ENCODE measurements at places on chromosomes 5 and 9. TPM values are rescaled to one million over a fixed set of nuclear protein-coding genes. Genes with fewer than 3 reads are reported as not detected.

The ACTBL2 gene
- total RNA-seq = not detected

The NUTM2G gene
- not detected for total RNA-seq

The CD14 gene
- 1.4 TPM for total RNA-seq

GRCh38 chr5:36915653-36916052 lies 39.1 kb downstream of the NIPBL start:
- H3K27me3 ChIP-seq = no peaks in the 10 kb centered on the region
- no peaks in the 10 kb centered on the region for H3K4me1 ChIP-seq
- H3K36me3 ChIP-seq = no peaks in the 10 kb centered on the region
- no peak for DNase-seq
- H3K4me3 ChIP-seq = no peak overlapping the region

- no peaks in the 10 kb centered on the region for H3K27me3 ChIP-seq
- no peak overlapping the region for H3K27ac ChIP-seq
- DNase-seq = no peak
- no peak overlapping the region for H3K4me3 ChIP-seq
- no peaks in the 10 kb centered on the region for H3K36me3 ChIP-seq
These were observed 233.8 kb downstream of the CCDC171 start for GRCh38 chr9:15786616-15787015.

GRCh38 chr5:131386779-131387178 lies 122.9 kb downstream of the CDC42SE2 start:
- H3K4me3 ChIP-seq = no peak overlapping the region
- no peak overlapping the region for H3K27ac ChIP-seq
- peaks cover 52% of the 10 kb centered on the region for H3K36me3 ChIP-seq
- peaks cover 17% of the 10 kb centered on the region for H3K4me1 ChIP-seq
- DNase-seq = no peak

DNA sequence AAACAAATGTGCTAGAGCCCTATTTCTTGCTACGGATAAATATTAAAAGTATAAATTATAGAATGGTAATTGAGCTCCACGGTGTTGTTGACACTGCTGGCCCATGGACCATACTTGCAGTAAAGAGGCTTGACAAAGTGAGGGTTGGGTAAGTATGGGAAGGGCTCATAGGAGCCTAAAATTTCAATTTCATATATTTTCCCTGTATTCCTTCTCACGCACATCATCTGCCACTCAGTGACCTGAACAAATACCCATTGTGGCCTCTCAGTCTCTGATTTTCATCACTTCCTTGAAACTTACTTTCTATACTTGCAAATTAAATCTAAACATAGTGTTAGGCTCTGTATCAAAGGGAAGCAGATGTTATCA lies 116.5 kb downstream of the PIK3R1 start:
- no peak overlapping the region for H3K4me3 ChIP-seq
- H3K4me1 ChIP-seq = peaks cover 16% of the 10 kb centered on the region
- no peaks in the 10 kb centered on the region for H3K36me3 ChIP-seq

GRCh38 chr9:137674307-137674975 lies 55.6 kb downstream of the EHMT1 start:
- H3K27ac ChIP-seq = no peak overlapping the region
- H3K4me3 ChIP-seq = no peak overlapping the region
- no peaks in the 10 kb centered on the region for H3K27me3 ChIP-seq
- H3K36me3 ChIP-seq = no peaks in the 10 kb centered on the region
- H3K4me1 ChIP-seq = peaks cover 16% of the 10 kb centered on the region
- no peak for DNase-seq

GRCh38 chr5:104998572-104998971 lies 1436.0 kb upstream of the NUDT12 start:
- no peaks in the 10 kb centered on the region for H3K4me1 ChIP-seq
- DNase-seq = no peak
- no peaks in the 10 kb centered on the region for H3K27me3 ChIP-seq
- no peak overlapping the region for H3K4me3 ChIP-seq
- H3K27ac ChIP-seq = no peak overlapping the region

DNA sequence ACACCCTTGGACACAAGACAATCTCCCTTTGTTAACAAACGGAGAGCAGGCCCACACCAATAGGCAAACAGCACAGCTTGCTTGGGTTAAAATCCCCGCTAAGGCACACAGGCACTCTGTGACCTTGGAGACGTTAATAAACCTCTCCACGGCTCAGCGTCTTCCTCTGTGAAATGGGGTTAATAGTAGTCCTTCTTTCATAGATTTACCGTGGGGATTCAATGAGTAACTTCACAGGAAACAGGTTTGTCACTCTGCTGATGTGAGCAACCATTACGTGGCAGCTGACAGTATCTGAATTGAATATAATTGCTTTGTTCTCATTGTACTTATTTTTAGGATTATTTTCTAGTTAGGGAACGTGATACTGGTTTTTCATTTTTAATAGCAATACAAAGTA lies 65.2 kb upstream of the ADRA1B start:
- no peaks in the 10 kb centered on the region for H3K27me3 ChIP-seq
- DNase-seq = no peak
- no peaks in the 10 kb centered on the region for H3K4me1 ChIP-seq
- no peaks in the 10 kb centered on the region for H3K36me3 ChIP-seq

DNA sequence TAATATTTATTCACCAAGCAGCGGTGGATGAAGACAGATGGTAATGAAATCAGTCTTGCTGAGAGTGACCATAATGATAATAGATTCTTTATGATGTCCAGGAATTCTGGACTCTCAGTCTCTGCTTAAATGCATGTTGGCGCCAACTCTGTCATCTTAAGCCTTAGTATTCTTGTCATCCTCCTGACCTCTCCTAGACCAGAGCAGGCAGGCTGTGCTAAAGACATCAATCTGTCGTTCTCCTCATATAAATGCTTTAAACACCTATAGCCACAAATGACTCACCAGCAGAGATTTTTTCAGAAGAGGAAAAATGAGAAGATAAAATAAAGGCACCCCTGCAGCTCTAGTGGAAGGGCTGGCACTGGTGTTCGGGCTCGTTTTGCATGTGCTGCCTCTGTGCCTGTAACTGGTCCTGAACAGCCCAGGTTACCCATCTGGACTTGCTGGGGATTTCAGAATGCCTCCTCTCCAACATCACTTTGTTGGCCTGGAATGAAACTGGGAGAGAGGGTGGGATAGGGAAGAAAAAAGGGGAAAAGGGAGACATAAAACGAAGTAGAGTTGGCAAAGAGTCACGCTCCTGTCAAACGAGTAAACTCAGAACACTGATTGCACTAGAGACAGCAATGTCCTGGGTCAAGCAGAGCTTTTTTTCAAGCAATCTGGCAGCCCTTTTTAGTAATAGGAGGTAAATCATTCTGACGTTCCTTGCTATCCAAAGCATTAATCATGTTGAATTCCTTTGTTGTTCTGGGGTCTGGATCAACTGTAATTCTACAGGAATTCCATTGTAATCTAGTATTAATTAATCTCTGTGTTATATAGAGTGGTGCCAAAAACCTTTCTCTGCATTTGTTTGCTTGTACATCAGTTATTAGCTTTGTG lies 195.5 kb upstream of the CLINT1 start:
- H3K27me3 ChIP-seq = no peaks in the 10 kb centered on the region
- DNase-seq = no peak
- H3K36me3 ChIP-seq = no peaks in the 10 kb centered on the region
- no peaks in the 10 kb centered on the region for H3K4me1 ChIP-seq
- H3K4me3 ChIP-seq = no peak overlapping the region
- no peak overlapping the region for H3K27ac ChIP-seq

DNA sequence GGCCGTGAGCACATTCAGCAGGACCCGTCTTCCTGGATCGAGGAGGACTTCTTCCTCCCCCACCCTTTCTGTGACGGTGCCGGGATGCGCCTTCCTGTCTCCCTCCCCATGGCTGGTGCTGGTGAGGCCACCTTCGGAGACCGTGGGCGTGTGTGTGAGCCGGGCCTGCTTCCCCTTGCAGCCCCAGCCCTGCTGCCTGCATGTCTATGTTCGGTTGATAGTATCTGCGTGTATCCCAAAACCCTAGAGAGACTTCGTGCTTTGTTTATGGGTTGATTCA lies 12.8 kb downstream of the CEP72 start:
- H3K4me1 ChIP-seq = no peaks in the 10 kb centered on the region
- no peaks in the 10 kb centered on the region for H3K27me3 ChIP-seq
- DNase-seq = no peak
- H3K27ac ChIP-seq = no peak overlapping the region
- H3K36me3 ChIP-seq = peaks cover 8% of the 10 kb centered on the region
